ENCODE measurements at places on chromosomes 13 and 19.

GRCh38 chr19:6813659-6814058, 41.2 kb downstream of the VAV1 start:
- DNase-seq = peak; percentile 25

- no peak for DNase-seq
These were observed 33.4 kb downstream of the DNAJC3 start for GRCh38 chr13:95710313-95710712.

DNA sequence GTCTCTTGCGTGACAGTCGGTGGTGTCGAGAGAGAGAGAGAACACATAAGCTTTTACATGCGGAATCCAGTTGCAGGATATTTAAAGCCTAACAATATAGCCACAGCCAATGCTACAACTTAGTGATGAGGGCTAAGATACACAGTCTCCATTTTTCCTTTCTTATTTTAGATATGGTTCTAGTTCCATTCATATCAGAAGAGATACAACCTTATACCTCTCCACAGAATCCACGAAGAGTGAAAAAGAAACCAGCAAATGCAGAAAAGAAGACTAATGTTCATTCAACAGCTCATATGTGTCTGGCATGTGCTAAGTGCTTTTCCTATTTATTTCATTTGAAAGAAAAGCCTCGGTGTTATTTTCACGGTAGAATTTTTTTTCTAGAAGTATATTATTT, 249.0 kb upstream of the SLITRK1 start:
- DNase-seq = no peak

- DNase-seq = no peak
These were observed 81.4 kb downstream of the ALOX5AP start for GRCh38 chr13:30816736-30817135.

DNA sequence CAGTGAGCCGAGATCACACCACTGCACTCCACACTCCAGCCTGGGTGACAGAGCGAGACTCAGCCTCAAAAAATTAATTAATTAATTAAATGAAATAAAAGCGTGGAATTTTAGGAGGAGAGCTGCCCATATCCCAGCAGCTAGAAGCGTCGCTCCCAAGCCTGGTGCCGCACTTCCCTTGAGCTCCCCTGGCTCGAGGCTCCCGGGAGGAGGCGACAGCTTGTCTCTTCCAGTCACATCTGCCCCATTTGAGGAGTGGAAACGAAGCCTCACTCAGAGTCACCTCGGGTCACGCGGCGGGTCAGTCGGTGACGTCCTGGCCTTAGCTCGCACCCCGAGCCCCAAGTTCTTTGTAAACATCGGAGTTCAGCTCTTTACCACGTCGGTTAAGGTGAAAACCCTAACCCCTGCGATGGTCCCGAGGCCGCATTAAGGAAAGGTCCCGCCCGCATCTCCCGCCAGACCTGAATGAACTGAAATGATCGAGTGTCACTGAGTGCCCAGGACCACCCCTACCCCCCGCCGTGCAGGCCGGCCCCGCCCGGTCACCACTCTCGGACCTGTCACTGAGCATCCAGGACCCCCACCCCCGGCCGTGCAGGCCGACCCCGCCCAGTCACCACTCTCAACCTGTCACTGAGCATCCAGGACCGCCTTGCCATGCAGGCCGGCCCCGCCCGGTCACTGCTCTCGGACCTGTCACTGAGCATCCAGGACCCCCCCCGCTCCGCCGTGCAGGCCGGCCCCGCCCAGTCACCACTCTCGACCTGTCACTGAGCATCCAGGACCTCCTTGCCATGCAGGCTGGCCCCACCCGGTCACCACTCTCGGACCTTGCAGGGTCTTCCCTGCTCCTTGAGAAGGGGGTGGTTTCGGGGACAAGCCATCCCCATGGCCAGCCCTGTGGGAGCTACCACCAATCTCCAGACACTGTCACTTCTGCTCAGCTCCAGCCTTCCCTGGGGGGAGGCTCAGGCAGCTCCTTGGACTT, 176.9 kb downstream of the KDM4B start:
- no peak for DNase-seq

DNA sequence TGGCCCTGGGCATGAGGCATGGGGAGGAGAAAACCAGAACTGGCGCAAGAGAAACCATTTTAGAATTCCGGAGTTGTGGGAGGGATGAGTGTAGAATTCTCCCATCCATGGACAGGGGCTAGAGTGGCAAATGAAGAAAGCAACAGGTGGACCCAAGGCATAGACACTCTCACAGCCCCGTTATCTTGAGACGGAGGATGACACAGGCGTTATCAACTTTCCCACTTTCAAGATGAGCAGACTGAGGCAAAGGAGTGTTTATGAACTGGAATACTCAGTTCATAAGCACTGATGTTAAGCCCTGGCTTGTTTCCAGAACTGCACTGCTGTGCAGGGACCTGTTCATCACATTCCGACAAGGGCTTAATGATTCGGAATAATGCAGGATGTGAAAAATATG, 1.1 kb upstream of the GTF3A start:
- DNase-seq = no peak

DNA sequence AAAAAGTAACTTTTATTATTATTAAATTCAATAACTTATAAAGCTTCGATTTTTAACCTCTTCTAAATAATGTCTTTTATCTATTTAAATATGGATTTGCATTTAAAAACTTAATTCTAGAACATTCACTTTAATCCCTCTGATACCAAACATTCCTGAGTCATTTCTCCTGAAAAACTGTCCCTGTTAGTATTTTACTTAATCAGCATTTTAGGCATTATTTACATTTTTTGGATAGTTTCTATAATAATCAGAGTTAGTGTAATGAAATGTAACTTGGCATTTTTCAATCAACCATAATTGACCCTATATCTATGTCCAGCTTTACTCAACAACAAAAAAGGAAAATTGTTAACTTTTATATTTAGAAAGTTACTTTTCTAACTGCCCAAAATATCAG, 428.1 kb downstream of the PCDH17 start:
- DNase-seq = no peak

- no peak for DNase-seq
These were observed 625 bp downstream of the F2RL3 start for GRCh38 chr19:16889366-16889882.

DNA sequence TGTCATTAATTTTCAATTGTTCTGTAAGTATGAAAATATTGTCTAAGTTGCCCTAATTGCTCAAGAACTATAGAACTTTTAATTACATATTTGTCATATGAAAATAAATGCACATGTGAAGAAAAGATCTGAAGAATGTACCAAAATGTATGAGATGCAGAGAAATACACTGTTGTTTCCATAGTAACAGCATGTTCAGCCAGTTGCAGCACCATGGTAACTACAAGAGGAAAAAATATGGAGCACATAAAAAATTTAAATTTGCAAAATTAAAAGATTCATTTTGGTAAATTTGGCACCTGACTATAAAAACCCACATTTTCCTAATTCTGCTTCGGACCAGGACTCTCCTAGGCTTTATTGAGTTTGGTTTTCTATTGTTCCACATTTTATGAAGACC, 1170.0 kb upstream of the MIR17HG start:
- DNase-seq = no peak

DNA sequence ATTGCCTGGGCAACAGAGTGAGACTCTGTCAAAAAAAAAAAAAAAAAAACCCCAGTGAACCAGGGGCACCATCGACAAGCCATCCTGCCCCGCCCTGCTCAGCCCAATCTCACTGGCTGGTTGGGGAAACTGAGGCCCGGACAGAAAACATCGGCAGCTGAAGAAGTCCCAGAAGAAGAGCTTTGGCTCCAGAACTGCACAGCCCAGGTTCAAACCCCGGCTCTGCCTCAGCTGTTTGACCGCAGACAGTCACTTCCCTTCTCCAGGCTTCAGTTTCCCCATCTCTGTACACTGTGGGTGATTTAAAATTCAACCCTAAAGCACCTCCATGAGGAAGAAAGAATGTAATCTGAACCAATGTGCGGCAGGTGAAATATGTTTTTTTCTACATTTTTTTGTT, 9.4 kb upstream of the SEMA6B start:
- DNase-seq = no peak

- no peak for DNase-seq
These were observed 142.1 kb downstream of the KDM4B start for GRCh38 chr19:5111051-5111450.

DNA sequence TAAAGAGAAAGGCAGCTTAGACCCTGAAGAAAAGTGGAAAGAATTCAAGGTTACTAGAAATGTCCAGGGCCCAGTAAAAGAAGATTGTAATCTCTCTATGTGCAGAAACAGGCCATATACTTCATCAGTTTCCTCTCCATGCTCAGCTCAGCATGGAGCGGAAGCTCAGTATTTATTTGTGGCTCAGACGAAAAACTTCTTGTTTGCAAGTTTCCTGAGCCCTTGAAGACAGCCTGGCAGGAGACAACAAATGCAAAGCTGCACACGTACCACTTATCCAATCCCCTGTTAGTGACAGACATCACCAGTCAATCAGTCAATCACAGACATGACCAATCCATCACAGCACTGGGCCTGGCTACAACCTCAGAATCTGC, 8.1 kb upstream of the KLF2 start:
- no peak for DNase-seq

DNA sequence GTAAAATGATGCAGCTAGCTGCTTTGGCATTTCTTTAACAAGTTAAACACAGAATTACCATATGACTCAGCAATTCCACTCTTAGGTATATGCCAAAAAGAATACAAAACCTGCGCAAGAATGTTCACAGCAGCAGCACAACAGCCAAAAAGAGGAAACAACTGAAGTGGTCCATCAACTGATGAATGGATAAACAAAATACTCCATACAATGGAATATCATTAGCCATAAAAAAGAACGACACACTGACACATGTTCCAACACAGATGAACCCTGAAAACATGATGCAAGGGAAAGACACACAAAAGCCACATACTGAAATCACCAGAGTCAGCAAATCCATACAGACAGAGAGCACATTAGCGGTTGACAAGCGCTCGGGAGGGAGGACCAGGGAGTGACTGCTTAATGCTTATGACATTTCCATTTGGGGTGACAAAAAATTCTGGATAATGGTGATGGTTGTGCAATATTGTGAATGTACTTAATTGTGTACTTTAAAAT, 3.0 kb downstream of the PCID2 start:
- no peak for DNase-seq

GRCh38 chr19:54606891-54607784, 13.7 kb downstream of the LILRA1 start:
- no peak for DNase-seq

GRCh38 chr19:5048091-5048726, 79.3 kb downstream of the KDM4B start:
- peak; percentile 63 for DNase-seq

DNA sequence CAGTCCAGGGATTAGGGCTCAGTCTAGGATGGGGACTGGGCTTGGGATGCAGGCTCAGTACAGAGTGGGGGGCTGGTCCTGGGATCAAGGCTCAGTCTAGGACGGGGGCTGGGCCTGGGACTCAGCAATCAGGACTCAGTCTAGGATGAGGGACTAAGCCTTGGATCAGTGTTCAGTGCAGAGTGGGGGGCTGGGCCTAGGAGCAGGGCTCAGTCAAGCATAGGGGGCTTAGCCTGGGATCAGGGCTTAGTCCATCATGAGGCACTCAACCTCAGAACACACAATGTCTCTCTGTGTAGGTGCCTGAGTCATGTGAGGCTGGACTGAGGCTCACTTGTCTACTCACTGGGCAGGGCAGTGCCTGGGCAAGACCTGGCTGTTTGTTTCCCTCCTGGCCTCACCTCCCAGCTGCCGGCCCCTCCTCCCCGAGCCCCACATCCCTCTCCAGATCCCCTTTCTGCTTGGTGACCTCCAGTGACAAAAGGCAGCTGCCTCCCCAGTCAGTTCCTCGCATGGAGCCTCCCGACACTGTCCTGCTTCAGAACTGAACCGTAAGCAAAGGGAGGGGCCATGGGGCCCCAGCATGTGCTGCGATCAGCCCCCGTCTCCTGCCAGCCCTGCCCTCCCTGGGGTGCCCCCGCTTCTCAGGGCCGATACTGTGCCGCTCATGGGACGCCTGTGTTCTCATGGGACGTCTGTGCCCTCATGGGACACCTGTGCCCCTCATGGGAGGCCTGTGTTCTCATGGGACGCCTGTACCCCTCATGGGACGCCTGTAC, 6.5 kb upstream of the S1PR4 start:
- no peak for DNase-seq

GRCh38 chr19:3210347-3211017, 14.0 kb upstream of the CELF5 start:
- peak; percentile 77 for DNase-seq

GRCh38 chr19:4007836-4008539, 452 bp downstream of the PIAS4 start:
- peak; percentile 43 for DNase-seq

GRCh38 chr13:54709546-54709945, 1680.9 kb downstream of the OLFM4 start:
- DNase-seq = no peak

- no peak for DNase-seq
These were observed 300.1 kb downstream of the TEX29 start for GRCh38 chr13:111620586-111620985.

DNA sequence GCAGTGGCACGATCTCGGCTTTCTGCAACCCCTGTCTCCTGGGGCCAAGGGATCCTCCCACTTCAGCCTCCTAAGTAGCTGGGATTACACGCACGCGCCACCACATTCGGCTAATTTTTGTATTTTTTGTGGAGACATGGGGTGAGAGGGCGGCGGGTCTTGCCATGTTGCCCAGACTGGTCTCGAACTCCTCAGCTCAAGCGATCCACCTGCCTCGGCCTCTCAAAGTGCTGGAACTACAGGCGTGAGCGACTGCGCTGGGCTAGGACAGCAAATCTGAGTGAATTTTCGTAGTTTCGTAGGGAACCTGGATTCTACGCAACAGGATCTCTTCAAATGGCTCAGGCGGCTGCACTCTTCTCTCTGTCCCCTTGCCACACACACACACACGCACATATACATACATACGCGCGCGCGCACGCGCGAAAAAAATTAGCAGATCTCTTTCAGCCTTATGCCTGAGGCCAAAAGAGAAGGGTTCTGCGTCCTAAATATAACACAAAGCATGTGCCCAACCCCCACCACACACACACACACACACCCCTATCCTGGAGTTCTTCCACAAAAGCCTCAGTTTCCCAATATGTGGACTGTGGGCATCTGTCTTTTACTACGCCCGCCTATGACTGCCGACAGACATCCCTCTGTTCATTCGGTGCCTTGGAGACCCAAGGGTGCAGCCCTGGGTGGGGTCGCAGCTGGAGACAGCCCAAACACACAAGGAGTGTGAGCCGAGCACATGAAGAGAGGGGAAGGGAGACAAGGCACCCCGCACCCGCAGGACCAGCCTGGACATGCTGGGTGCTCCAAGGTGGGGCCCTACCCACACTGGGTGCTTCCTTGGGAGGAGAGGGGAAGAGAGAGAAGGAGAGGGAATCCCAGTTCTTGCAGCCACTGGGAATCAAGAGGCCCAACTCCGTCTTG, 616 bp downstream of the PINLYP start:
- DNase-seq = peak; percentile 14

DNA sequence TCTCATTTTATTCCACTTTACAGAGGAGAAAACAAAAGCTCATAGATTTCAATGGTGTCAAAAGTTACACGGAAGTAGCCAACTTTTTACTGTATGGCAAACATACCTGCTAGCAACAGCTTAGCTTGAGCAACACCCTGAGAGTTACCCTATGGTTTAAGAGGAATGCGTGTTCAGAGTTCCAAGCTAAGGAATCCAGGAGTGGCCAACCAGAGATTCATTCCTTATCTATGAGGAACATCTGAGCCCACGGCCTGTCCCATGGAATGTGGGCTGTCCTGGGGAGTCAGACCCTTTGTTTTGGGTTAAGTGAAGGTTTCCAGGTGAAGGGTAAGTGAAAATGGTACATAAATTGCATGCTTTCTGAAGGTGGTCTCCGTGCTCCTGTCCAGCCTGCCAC, 67.5 kb downstream of the STARD13 start:
- no peak for DNase-seq

All from CD4-positive, alpha-beta T cell treated with Interleukin-17A for 4 hours (primary cell).